Activated T-cell treated with anti-CD3 and anti-CD28 coated beads, Interleukin-2, amount 50 U/mL, for 72 hours (primary cell): ENCODE measurements at places on chromosomes 5 and 9. TPM values are rescaled to one million over a fixed set of nuclear protein-coding genes. Genes with fewer than 3 reads are reported as not detected.

DNA sequence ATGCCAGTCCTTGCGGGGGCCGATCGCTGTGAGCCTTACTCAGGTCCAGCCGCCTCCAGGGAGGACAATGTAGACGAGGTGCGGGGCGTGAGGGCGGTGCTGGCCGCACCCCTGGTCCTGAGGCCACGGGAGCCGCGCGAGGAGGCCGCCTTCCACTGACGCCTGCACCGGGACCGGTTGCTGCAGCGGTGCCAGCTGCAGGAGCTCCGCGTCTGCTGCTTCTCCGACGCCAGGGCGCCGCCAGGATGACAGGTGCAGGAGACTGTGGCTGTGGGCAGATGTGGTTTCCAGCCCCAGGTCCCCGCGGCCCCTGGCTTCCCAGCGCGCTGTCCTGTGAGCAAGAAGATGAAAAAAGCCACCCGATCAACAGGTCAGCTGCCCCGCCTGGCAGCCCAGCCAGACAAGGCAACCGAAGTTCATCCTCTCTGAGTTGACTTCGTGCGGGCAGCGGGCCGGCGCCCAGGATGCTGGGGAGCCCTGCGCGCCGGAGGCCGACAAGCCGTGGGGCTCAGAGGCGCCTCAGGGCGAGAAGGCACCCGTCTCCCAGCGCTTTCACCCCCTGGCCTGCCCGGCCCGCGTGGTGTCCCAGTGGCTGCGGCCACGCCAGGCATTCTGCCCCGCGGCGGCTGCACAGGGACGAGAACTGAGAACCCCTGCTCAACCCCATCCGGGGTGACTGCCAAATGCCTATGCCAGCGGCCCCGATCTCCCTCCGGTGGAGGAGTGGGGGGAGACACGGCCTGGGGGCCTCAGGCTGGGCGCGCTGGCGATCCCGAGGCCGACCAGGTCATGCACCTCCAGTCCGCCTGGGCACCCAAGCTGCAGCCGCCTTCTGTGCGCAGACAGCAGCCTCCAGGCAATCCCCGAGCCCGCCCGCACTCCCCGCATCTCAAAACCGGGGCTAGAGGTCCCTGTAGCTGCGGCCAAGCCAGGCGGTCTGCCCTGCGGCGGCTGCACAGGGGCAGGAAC, 43.4 kb upstream of the BICD2 start:
- peaks cover 6% of the 10 kb centered on the region for H3K4me1 ChIP-seq
- peaks cover 53% of the 10 kb centered on the region for H3K27me3 ChIP-seq
- H3K4me3 ChIP-seq, result peak overlapping the region; percentile 96
- DNase-seq, result peak; percentile 38
- no peak overlapping the region for H3K27ac ChIP-seq

Gene IL9
- total RNA-seq, result 2.6 TPM

- H3K36me3 ChIP-seq, result no peaks in the 10 kb centered on the region
- no peaks in the 10 kb centered on the region for H3K27me3 ChIP-seq
- no peak overlapping the region for H3K27ac ChIP-seq
- DNase-seq, result no peak
Measured at GRCh38 chr9:129607027-129607387, 13.9 kb downstream of the C9orf50 start.

Gene CTSV
- 1.3 TPM for total RNA-seq

GRCh38 chr9:36450110-36450732, 50.2 kb upstream of the RNF38 start:
- H3K27ac ChIP-seq, result no peak overlapping the region
- H3K4me3 ChIP-seq, result no peak overlapping the region
- peaks cover 16% of the 10 kb centered on the region for H3K4me1 ChIP-seq
- DNase-seq, result peak; percentile 18
